ENCODE measurements at places on chromosomes 11 and 22.

- peak; percentile 83 for DNase-seq
Measured at GRCh38 chr11:797296-798092, 587 bp downstream of the SLC25A22 start.

- no peak for DNase-seq
Measured at GRCh38 chr22:26565181-26565580, 24.8 kb downstream of the TPST2 start.

GRCh38 chr22:21866833-21867527, 465 bp downstream of the MAPK1 start:
- DNase-seq = no peak

- no peak for DNase-seq
Measured at GRCh38 chr22:25728071-25728470, 13.9 kb upstream of the MYO18B start.

GRCh38 chr11:113839842-113840241, 35.5 kb downstream of the USP28 start:
- no peak for DNase-seq

DNA sequence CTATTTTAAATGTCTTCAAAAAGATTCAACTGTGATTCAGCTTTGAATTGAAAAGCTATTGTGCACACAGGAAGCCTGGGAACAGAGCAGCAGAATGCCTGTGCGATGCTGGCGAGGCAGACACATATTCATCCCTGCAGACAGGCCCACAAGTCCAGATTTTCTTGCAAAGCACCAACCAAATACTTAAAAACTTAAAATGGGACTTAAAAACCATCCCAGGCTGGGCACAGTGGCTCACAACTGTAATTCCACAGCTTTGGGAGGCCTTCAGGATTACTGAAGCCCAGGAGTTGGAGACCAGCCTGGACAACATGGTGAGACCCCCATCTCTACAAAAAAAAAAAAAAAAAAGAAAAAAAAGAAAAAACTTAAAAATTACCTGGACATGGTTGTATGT, 122.6 kb upstream of the SERPIND1 start:
- no peak for DNase-seq

DNA sequence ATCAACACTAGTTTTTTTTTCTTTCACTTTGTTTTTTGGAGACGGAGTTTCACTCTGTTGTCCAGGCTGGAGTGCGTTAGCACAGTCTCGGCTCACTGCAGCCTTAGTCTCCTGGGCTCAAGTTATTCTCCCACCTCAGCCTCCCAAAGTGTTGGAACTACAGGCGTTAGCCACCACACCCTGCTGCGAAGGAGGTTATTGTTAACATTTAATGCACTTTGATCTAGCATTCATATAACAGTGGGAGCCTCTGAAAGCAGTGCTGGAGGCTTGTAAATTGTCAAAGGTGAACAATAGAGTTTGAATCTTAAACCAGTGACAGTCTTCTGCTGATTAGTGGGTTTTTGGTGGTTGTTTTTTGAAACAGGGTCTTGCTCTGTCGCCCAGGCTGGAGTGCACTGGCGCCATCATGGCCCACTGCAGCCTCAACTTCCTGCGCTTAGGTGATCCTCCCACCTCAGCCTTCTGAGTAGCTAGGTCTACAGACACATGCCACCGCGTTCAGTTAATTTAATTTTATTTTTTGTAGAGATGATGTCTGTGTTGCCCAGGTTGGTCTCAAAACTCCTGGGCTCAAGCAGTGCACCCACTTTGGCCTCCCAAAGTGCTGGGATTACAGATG, 96.9 kb upstream of the HORMAD2 start:
- no peak for DNase-seq

Measured in urinary bladder (tissue), 4 donors.